Activated T-helper 17 cell treated with anti-CD3 and anti-CD28 coated beads, Interleukin-2, amount 50 U/mL, for 72 hours (primary cell): ENCODE measurements at places on chromosomes 11 and 22. TPM values are rescaled to one million over a fixed set of nuclear protein-coding genes. Genes with fewer than 3 reads are reported as not detected.

DNA sequence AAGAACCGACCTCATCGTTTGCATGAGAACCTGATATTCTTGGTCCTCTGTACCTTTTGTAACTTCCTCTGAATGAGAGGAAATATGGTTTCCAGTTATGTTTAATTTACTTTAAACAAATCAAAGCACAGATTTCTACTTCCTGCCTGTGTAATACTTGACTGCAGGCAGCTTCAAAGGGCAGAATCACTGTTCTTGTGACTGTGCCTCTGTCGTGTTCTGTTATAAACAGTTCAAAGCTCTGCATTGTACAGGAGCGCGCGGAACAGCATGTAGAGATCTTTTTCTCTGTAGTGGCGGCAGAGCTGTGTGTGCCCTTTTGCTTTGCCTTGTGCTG is 73.2 kb upstream of the CLDN5 start:
- ATAC-seq = peak; percentile 81

GRCh38 chr11:5363679-5364078 is 12.4 kb downstream of the OR51B6 start:
- ATAC-seq = no peak

RPUSD4 gene
- 33.8 TPM for total RNA-seq

DNA sequence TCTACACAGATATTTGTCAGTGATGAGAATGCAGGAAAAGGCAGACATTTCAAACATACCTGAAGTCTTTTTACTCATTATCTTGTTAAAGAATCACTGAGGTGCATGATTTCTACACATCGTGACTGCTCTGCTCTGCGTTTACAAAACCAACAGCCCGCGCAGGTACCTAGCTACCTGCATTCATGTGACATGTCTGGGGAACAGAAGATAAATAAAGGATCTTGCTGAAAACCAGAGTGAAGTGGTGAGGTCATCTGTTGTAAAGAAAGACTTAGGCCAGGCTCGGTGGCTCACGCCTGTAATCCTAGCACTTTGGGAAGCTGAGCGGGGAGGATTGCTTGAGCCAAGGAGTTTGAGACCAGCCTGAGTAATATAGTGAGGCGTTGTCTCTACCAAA is 15.7 kb downstream of the ASPHD2 start:
- ATAC-seq = no peak

PGA5 gene
- total RNA-seq = not detected

DNA sequence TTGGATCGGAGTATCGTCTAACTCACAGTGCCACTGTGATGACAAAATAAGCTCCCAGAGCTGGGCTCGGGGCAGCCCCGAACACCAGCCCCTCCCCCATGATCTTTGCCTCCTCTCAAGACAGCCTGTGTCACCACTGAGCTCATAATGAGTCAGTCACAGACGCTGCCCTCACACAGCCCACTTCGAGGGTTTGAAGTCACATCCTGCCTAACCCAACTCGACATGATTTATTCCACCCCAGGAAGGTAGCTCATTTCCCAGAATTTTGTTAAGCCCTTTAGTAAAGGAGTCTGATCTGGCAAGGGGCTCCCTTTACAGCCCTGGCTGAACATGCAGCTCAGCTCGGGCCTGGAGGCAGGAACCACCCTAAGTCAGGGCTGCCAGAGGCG is 22.8 kb downstream of the MYH9 start:
- peak; percentile 90 for ATAC-seq

GRCh38 chr22:27381960-27382742 is 419.4 kb downstream of the MN1 start:
- ATAC-seq = no peak

- ATAC-seq = peak; percentile 74
Measured at GRCh38 chr11:57491371-57492061, 24.0 kb downstream of the SLC43A1 start.

DNA sequence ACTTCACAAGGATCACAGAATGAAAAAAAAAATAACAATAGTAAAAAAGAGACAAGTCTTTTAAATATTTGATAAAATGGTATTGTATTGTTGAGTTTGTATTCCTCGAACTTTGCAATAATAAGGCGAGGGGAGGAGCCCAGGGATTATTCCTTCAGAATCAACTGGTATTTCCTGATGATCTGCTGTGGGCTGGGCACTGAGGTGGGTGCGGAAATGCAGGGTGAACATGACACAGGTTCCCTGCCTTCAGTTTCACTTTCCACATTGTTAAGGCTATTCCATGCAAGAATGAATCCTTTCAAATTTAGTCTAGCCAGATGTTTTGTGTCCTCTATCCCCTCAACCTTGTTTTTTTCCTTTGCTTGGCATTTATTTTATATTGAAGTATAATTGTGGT is 2.1 kb upstream of the EIF3M start:
- ATAC-seq = no peak

DNA sequence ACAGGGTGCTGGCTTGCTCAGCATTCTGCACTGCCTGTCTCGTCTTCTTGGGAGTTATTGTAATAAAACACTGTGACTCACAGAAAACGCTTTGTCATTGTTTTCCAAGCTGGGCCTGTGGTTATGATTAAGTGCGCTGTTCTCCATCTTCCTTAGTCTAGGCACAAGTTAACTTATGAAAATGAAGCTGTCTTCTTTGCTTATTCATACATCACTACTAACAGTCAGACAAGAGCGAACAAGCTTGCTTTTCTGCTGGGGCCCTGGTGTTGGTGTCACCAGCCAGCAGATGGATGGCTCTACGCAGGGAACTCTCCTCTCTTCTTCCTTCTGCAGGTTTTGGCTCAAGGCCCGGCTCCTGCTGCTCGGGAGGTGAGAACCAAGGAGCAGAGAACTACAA is 380.1 kb upstream of the SYN3 start:
- peak; percentile 82 for ATAC-seq

DNA sequence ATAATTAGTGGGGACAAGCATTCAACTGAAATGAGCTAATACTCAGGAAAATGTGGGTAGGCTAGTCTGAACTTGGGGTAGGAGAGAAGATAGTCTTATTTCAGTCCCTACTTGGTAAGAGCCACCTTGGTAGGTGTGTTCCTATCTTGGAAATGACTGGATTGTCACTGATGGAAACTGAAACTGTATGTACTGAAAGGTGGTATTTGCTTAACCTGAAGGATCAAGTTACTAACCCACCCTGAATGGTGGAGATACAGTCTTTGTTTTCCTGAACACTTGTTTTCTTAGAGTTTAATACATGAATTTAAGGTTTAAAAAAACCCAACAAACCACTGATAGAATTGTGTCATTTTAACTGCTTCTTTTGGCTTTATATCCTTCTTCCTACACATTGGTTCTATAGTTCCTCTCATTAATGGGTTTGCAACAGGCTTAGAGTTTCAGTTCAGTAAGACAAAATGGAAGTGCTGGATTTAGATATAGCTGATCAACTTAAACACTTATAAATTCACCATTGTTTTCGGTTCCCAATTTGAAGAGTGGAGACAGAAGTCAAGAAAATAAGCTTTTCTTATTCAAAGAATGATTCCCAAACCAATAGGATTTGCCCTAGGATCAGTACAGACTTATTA is 4.2 kb downstream of the FAR1 start:
- ATAC-seq = no peak

SYT8 gene
- not detected for total RNA-seq

- ATAC-seq = no peak
Measured at GRCh38 chr11:2177076-2177475, 5.5 kb upstream of the TH start.

DNA sequence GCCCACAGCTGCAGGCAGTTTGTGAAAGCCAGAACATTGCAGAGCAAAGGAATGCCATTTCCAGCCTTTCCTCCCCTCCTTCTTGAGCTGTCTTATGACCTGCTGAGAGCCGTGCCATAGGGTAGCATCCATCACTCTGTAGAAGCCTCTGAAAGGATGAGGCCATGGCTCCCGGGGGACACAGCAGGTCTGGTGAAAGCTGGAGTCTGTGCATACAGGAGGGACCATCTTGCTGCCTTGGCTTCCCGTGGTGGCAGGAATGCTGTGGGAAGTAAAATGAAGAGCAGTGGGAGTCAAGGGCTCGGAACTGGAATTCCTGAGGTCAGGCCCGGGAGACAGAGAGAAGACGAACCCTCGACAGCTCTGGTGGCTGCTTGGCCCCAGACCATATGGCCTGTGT is 30.9 kb downstream of the ANO1 start:
- no peak for ATAC-seq

GUCY1A2 gene
- total RNA-seq = 0.06 TPM

RHOG gene
- total RNA-seq = 151 TPM

- no peak for ATAC-seq
Measured at GRCh38 chr22:48800036-48800885, 1027.4 kb downstream of the BRD1 start.

DNA sequence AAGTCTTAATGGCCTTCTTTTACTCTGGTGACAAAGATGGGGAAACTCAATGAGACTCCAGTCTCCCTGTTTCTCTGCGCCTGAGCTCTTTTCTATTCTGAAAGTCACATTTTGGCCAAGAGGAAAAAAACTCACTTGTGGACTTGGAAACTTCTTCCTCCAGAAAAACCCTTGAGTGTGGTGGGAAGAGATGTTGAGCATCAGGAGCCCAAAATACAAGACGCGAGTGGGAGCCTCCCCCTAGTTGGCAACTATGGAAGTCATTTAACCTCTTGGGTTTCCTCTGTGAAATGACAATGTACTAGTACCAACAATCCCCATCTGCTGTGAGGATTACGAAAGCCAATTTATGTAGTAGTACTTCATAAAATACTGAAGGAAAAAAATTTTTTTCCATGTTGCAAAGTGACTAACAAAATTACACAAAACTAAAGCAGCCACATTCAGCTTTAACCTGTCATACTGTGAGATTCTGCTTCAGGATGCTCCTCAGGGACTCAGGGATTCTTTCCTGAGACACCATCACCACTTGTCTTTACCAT is 524 bp upstream of the SLC25A17 start:
- no peak for ATAC-seq

- ATAC-seq = no peak
Measured at GRCh38 chr22:17928391-17928790, 96.0 kb downstream of the MICAL3 start.

DNA sequence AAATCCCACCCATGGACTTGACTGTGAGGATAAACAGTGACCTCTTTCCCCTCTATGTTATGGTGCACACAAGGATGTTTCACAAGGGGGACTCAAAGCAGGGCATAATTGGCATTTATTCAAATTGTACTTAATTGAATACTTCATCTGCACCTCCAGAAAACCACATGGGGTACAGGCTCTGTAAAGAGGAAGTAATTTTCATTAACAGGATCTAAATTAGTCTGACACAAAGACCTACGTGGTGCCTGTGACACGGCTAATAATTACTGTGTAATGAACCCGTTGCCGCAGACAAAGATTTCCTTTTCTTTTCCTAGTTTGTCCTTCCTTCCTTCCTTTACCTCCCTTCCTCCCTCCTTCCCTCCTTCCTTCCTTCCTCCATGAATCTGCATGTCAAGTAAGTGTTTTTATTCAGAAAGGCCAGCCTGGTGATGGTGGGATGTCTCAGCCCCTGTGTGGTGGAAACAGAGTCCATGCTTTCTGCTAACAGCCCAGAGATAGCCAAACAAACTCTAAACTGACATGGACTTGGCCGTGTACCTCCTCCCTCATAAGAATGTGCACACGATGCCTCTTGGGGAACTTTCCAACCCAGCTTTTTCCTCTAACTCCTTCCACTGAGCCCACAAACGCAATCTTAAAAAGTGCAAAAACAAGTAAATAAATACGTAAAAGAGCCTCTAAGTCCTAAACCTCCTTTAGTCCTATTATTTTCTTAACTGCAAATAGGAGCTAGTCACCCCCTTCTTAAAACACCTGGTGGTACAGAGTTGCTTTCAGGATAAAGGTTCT is 118.8 kb downstream of the INSC start:
- no peak for ATAC-seq

GRCh38 chr11:69799582-69799981 is 19.6 kb downstream of the FGF3 start:
- peak; percentile 47 for ATAC-seq

GRCh38 chr11:111905411-111905810 is 6.2 kb downstream of the CRYAB start:
- ATAC-seq = no peak

BTBD18 gene
- total RNA-seq = not detected

GRCh38 chr11:123475469-123475868 is 45.4 kb downstream of the GRAMD1B start:
- no peak for ATAC-seq

DEFB131B gene
- not detected for total RNA-seq

DNA sequence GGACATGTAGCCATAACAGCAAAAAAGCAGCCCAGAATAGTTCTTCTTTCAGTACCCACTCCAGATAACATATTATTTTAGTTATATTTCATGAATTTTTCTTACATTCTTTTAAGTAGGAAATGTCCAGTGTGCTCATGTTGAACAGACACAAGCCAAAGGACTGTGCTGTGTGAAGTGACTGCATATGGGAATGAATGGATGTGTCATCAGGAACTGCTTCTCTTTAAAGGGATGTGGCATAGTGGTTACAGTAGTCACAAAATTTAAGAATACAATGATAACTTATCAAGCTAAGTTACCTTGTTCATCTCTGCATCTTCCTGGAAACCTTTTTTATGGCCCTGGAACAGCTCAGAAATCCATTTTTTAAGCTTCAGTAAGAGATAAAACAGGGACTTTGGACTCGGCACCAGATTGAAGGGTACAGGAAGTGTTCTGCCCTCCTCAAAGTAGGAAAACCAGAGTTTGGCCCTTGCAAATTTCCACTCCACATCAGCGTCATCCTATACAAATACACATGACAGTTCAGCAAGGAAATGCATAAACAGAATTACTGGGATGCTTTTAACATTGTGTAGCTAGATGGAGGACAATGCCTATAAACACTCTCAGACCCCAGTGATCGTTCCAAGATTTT is 112.8 kb downstream of the TRPC6 start:
- no peak for ATAC-seq

GRCh38 chr22:44862981-44863860 is 110.8 kb downstream of the ARHGAP8 start:
- ATAC-seq = no peak

GRCh38 chr11:2558397-2558796 is 113.6 kb downstream of the KCNQ1 start:
- ATAC-seq = no peak

LGALS12 gene
- not detected for total RNA-seq

GRCh38 chr11:117426297-117426685 is 98.6 kb downstream of the CEP164 start:
- ATAC-seq = peak; percentile 48

OR51B2 gene
- total RNA-seq = 0.29 TPM

DNA sequence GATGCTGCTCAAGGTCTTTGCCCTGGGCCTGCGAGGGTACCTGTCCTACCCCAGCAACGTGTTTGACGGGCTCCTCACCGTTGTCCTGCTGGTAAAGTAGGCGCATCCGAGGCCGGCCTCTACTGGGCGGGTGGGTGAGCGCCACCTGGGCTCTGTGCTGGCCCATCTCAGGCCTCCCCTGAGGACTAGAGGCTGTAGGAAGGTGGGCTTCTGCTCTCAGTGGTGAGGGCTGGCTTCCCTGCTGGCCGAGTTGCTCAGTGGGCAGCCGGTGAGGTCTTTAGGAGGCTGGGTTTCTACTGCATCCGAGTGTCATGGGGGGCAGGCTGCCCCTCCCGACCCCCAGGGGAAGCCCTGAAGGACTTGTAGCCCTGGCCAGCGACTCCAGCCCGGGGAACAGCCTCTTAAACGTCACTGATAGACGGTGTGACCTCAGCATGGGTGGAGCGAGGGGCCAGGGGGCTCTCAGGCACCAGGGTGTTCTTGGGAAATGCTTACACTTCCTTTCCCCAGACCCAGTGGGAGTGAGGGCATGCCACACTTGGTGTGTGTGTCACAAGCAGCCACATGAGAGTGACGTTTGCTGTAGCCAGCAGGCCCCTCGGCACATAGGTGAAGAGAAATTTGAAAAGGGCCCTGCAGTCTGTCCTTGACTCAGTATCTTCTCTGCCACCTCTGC is 30.3 kb downstream of the TPCN2 start:
- ATAC-seq = no peak
